ENCODE measurements at places on chromosomes 6 and 20.

DNA sequence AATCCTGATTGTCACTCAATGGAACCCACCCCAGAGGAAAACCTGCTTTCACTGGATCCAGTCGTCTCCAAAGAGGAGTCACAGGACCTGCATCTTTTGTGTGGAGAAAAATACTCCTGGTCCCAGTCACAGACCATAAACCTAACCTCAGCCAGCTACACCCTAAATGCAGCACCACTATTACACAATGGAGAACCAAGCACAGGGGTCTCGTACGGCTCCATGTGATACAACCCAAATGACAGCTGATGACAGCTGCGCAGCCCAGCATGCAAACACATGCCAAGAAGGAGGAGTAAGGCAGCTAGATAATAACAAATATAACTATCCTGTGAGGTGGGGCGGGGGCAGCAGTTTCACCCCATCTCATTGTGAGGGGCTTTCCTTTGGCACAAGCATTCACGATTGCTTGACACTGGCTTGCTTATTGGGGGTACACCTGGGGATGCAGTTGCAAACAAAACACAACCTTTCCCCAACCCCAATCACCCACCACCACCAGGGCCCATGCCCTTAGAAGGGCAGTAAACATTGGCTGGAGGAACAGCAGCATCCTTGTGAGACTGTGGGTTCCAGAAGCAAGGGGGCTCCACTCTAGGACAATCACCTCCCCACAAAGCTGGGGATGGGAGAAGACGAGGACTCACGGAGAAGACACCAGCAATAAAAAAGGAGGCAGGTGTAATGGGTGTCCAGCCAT is 51.5 kb downstream of the TRERF1 start:
- DNase-seq = no peak

- DNase-seq = no peak
Measured at GRCh38 chr20:45935416-45936046, 1.0 kb downstream of the PCIF1 start.

- DNase-seq = no peak
Measured at GRCh38 chr6:107132330-107132954, 17.1 kb upstream of the BEND3 start.

GRCh38 chr6:14802514-14803160 is 443.2 kb upstream of the JARID2 start:
- DNase-seq = no peak

DNA sequence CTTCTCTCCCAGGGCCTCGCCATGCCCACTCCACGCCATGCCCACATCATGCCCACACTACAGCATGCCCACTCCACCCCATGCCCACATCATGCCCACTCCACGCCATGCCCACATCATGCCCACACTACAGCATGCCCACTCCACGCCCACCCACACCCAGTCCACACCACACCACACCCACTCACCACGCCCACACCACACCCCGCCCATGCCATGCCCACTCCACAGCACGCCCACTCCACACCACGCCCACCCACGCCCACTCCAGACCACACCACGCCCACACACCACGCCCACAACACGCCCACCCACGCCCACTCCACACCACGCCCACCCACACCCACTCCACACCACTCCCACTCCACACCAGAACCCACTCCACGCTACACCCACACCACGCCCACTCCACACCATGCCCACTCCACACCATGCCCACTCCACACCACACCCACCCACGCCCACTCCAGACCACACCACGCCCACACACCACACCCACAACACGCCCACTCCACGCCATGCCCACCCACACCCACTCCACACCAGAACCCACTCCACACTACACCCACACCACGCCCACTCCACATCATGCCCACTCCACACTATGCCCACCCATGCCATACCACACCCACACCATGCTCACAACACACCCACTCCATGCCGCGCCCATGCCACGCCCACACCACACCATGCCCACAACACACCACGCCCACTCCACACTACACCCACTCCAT is 88.6 kb downstream of the ERMARD start:
- no peak for DNase-seq

GRCh38 chr20:33812152-33812849 is 1.2 kb downstream of the CHMP4B start:
- DNase-seq = no peak

DNA sequence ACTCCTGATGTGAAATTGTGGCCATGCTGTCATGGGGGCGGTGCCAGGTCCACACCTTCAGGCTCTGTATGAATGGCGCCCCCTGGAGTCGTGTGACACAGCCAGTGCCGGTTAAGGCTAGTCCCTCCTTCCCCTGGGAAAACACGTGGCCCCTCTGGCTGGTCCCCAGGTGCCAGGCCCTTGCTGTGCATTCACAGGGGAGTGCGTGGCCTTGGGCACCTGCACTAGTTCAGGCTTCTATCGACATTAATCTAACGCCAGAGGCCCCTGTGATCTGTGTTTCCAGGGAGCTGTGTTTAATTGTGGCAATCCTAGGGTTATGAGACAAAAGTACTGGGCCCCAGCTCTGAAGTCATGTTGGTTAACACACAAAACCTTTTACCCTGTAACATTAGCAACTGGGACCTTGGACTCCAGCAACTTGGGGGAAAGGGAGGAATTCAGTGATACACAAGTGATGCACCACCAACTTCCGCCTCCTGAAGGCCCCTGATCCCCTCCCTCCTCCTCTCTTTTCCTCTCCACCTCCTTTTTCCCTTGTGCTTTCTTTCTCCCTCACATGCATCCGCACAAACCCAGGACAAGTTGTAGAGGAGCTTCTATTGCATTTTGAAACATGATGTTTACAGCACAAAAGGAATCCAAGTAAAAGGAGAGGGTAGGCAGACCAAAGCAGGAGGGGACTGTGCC is 74.0 kb downstream of the SSR1 start:
- peak; percentile 38 for DNase-seq

- DNase-seq = no peak
Measured at GRCh38 chr6:90319979-90320685, 23.5 kb upstream of the BACH2 start.

DNA sequence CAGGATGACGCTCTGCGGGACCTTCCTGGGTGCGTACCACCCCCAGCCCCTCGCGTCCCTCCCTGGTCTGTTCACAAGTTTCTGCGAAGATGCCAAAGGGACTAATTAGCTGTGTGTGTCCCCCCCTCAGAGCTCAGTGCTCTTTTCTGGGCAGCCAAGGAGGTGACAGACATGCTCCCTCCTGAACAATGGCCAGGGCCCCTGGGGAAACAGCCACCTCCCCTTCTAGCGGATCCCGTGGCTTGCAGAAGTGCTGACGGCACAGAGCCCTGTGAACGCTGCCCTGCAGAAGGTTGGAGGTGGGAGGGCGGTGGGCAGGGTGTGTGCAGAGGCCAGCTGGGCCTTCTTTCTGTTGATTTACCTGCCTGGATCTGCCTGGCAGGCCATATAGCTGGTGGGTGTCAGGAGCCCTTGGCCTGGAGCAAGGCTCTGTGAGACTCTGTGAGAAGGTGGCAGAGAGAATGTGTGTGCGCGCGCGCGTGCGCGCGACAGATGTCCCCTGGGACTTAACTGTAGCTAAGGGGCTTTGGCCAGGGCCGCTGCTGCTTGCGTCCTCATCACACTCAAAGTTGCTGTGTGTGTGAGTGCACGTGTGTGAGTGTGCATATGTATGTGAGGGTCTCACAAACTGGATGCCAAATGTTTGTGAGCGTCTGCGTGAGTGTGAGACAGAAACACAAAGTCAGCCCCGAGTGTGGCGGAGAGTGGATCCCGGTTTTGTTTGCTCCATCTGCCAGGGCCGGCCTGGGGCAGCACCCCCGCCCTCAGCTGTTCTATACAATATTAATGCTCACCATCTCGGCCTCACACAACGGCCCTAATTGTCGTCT is 3.5 kb upstream of the MYT1 start:
- DNase-seq = no peak

DNA sequence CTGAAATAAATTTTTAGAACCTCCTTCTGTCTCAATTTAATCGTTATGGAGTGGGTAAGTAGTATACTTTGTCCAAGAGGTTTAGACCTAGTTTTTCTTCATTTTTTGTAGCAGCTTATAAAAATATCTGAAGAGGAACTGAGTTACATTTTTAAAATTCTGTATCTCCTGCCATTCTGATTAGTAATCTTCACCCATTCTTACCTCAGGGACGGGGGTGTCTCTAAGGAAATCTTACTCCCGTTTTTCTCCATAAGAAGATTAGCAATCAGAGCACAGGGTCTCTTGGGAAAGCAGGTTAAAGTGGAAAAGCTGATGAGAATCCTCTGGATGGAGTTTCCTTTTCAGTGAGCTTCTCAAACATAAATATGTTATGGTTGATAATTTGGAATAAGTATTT is 259.3 kb upstream of the FAM83B start:
- DNase-seq = no peak

DNA sequence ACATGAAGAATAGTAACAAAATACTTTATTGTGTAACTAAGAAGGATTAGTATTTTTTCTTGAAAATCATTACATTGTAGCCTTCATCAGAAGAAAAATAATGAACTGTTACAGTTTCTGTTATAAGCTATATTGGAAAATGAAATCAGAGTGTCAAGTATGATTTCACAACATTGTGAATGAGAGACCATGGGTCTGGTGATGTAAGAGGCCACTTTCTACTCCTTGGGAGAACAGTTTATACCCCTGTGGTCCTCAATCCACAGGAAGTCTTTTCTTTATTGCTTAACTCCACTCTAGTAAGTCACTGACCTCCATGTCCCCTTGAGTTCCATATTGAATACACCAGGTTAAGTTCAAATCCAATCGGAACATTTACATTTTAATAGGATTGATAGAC is 218.7 kb upstream of the FERMT1 start:
- no peak for DNase-seq

DNA sequence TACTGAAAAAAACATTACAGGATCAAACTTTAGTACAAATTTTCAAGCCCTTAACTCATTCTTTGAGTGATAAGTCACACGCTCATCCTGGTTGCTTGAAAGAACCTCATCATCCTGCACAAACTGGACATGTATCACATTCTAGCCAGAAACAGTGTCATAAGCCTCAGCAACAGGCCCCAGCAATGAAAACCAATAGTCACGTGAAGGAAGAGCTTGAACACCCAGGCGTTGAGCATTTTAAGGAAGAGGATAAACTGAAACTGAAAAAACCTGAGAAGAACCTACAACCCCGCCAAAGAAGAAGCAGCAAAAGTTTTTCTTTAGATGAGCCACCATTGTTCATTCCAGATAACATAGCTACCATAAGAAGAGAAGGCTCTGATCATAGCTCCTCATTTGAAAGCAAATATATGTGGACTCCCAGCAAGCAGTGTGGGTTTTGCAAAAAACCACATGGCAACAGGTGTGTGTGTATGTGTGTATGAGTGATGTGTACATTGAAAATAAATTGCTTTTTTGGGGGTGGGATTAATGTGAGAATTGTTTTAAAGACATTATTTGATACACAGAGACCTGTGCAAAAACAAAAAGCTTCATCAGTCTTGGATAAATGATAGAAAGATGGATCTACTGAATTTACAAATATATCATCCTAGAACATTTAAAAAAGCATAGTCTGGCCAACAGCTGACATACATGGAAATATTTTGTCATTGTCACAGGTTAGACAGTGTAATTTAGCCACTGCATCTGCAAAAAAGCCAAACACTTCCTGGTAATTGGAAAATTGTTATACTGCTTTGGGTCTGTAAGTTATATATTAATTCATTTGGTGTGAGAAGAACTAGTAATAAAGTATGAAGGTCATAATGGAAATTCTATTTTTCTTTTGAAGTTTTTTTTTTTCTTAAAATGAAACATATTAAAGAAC is 50.1 kb downstream of the PHF3 start:
- DNase-seq = peak; percentile 20

DNA sequence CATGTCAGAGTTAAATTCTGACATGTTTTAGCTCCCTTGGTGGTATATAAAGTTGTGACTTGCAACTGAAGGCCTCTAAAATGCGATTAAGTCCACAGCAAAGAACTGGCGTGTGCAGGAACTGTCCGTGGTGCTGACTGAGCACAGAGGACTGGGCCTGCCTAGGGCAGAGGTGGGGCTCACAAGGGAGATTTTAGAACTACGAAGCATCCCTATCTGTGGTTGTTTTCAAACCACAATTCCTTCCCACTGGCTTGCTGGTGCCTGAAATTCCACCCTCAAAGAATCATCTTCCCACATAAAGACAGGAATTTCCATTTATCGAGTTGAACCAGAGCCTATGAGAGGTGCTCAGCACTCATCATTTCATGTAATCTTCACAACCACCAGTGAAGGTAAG is 30.1 kb downstream of the RIMS4 start:
- no peak for DNase-seq

DNA sequence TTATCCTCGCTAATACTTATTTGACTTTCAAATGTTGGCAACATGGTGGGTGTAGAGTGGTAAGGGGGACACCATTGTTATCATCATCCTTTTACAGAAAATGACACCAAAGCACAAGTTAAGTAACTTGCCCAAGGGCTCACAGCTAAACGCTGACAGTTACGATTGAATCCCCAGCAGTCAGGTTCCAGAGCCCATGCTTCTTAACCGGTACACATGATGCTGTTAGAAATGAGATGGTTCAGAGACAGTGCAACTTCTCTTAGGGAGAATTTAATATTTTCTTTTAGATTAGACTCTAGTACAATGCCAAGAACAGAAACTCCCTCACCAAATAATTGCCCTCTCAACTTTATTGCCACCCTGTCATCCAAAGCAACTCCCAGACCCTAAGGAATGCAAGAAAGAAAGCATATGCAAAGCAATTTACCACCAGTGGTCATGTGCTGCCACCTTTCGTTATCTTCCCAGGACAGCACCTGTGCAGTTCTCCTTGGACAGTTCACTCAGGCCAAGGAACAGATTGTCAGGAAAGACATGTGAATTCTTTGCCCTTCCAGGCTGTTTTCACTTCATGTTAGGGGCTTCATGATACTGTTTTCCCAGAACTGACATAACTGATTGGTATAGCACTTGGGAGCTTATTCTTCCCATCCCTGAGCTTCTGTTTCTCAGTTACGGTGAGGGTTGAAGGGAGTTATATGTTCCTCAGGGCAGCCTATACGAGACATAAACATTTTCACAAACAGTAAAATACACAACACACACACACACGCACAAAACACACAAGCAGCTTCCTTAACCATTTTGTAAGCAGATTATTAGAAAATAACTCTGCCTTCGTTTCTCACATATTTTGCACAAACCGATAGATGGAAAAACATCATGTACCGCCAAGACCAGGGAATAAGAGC is 5.1 kb downstream of the HLA-DMA start:
- no peak for DNase-seq

- DNase-seq = no peak
Measured at GRCh38 chr6:76633259-76633658, 560.8 kb upstream of the IMPG1 start.

GRCh38 chr6:45658400-45658799 is 280.7 kb upstream of the SUPT3H start:
- DNase-seq = no peak

- no peak for DNase-seq
Measured at GRCh38 chr6:16544006-16544405, 217.3 kb downstream of the ATXN1 start.

Measured in GM18507 (cell line).